Thyroid gland (tissue), 4 donors: ENCODE measurements at places on chromosomes 1 and 21. TPM values are rescaled to one million over a fixed set of nuclear protein-coding genes. Genes with fewer than 3 reads are reported as not detected.

- DNase-seq: no peak
These were observed at the start of gene NHLH2 for GRCh38 chr1:115840605-115841460. TSS of gene NHLH2 (minus strand) at chr1:115841126. CDS start at chr1:115838372, 2,754 bp downstream.

Gene ATAD3C
- 4.9 TPM for total RNA-seq

DNA sequence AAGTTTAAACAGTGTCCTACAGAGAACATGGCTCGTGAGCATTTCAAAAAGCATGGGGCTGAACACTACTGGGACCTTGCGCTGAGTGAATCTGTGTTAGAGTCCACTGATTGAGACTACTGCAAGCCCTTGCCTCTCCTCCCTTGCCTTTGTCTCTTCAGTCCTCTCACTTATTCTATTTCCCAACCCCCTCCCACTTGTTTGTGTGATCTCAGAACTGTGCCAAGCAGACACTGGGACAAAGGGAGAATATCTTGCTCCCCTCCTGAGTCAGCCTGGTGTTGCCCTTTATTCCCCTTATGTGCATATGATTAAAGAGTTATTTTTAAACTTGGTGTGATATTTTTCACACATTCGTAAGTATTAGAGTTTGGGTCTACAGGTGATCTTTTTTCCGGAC lies 11.1 kb upstream of the RPRD2 start:
- DNase-seq: no peak

DNA sequence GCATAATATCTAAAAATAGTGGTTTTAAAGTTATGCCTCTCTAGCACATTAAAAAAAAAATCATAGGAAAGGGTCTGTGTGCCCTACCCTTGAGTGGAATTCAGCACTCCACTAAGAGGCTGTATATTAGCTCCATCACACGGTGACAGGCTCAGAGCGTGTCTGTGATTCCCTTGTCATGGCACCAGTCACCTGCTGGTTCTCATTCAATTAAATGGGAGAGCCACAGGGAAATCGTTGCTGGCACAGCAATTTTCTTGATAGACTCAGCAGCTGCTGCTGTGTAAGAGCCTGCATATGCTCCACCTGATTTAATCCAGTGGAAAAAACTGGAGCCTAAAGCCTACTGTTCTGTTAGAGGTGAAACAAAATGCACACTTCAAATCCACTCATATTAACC lies 9.5 kb downstream of the ATP6V1G3 start:
- DNase-seq: no peak

DNA sequence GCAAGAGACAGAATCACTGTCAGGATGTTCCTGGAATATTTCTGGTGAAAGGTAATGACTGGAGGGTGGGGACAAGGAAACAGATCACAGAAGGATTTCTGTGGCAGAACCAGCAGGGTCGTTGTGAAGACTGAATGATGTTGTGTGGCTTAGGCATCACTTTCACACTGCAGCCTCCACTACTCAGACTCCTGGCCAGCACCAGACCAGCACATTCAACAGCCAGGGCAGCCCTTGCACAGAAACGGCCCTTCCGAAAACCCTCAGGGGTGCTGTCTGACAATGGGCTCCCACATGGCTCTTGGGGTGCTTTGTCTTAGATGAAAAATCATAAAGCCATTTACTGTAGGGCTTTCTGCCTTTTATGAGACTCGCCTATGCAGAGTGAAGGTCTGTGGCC lies 3.8 kb upstream of the RAB7B start:
- DNase-seq: no peak

Gene C1orf226
- 4.0 TPM for total RNA-seq
